ENCODE measurements at places on chromosomes 2 and 18.

- DNase-seq: no peak
Measured at GRCh38 chr18:31246460-31246859, 71.5 kb upstream of the DSG1 start.

GRCh38 chr18:48845174-48845573 lies 105.6 kb downstream of the SMAD7 start:
- no peak for DNase-seq

- DNase-seq: peak; percentile 58
Measured at GRCh38 chr2:85865539-85866164, 23.1 kb downstream of the ST3GAL5 start.

GRCh38 chr2:19649785-19650380 lies 251.9 kb downstream of the TTC32 start:
- peak; percentile 100 for DNase-seq

GRCh38 chr2:102615620-102616436 lies 3.5 kb upstream of the SLC9A2 start:
- DNase-seq: peak; percentile 75

- no peak for DNase-seq
Measured at GRCh38 chr2:235945608-235946140, 222.5 kb downstream of the GBX2 start.

DNA sequence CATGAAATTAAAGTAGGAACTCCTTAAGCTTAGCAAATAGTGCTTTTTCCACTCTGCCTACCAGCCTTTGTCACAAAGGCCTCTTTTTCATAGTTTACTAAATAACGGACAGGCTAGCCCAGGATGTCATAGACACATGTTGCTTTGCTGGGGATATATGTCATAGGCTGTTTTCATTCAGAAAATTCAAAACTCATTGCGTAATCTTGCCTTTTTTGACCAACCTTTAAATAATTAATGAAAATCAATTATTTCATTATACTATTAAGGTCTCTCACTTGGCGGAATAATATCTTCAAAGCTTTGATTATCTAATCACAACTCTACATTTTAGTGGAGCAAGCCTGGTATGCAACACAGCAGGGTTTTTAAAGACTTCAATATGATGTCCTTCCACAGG lies 1245.7 kb upstream of the LRRTM1 start:
- DNase-seq: no peak

DNA sequence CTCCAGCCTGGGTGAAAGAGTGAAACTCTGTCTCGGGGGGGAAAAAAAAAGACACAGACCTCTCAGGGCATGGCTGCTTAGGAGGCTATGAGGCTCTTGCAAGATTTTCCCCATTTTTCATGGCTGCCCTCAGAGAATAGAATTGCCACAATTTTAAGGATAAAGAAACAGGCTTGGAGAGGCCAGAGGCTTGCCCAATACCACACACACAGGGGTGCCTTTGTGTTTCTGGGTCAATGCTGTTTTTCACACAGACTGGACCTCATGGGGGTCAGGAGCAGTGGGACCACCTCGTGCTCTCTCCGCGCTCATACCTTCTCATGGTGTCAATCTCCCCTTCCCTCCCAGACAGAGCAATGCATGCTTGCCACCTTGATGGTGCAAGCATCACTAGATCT lies 65.4 kb upstream of the ST3GAL5 start:
- DNase-seq: no peak

DNA sequence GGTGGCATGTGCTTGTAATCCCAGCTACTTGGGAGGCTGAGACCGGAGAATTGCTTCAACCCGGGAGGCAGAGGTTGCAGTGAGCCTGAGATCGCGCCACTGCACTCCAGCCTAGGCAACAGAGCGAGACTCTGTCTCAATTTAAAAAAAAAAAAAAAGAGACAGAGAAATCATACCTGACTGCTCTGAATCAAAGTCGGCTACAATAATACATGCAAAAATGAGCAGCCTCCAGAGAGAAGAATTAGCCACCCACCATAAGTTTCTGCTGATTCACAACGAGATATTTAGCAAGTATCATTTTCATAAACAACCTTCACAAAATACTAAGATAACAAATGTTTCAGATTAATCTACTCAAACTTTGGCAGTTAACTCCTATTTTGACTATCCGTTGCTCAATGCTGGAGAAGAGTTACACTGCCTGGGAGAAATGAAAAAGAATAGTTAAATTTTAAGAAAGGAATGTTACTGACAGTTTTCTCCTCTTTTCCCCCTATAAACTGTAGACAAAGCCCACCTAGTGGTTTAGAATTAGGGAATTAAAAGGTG lies 1.5 kb downstream of the OSBPL1A start:
- peak; percentile 58 for DNase-seq

GRCh38 chr2:29496198-29496597 lies 381.0 kb downstream of the CLIP4 start:
- no peak for DNase-seq

GRCh38 chr2:183950673-183951072 lies 647.7 kb upstream of the ZNF804A start:
- no peak for DNase-seq

- no peak for DNase-seq
Measured at GRCh38 chr2:101734505-101735165, 37.1 kb downstream of the MAP4K4 start.

DNA sequence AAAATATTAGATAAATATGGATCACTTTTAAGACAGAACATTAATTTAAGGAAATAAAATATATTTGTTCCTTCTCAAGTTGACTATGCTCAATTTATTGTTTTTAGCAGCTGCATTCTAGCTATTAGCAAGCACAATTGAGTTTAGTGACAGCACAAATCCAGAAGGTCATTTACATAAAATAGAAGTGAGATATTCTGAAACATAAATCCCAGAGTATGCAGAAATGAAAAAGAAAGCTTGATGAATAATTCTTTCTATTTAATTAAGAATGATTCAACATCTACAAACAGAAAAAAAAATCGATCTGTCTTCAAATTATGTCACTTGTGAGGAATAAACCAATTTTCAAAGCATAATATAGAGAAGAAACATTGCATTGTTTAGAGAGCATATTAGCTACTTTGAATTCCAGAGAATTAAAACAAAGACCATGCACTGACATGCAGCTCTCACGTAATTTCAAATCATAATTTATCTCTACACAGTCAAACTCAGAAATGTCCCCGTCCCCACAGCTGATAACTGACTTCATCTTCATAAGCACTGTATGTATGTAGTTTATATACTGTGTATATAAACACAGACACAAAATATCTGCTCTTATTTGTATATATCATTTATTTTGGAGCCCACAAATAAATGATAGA lies 458.4 kb downstream of the TMX3 start:
- no peak for DNase-seq

DNA sequence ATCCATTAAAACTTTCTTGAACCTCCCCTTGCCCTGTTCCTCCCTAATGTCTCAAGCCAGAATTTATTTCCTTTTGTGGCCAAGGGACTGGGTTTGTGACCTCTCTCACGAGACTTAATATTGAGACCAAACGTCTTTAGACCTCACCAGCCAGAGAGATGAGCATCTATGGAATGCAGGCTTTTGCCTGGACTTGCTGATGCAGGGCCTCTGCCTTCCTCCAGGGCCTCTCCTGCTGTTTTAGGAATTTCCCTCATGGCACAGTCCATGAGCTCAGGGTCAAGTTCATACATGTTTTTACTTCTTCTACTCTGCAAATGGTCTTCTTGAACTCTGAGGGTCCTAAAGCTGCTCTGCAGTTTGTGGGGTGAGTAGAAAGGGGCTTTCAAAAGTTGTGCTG lies 22.3 kb downstream of the IL1B start:
- peak; percentile 55 for DNase-seq

GRCh38 chr2:24435391-24436316 lies 55.4 kb upstream of the NCOA1 start:
- peak; percentile 68 for DNase-seq

GRCh38 chr2:113276761-113277425 lies 1.8 kb downstream of the PAX8 start:
- DNase-seq: no peak

- DNase-seq: no peak
Measured at GRCh38 chr18:74186661-74187060, 38.3 kb downstream of the TIMM21 start.

- no peak for DNase-seq
Measured at GRCh38 chr2:233063269-233063975, 3.3 kb downstream of the INPP5D start.

- peak; percentile 91 for DNase-seq
Measured at GRCh38 chr2:9179572-9180201, 26.9 kb upstream of the ASAP2 start.

DNA sequence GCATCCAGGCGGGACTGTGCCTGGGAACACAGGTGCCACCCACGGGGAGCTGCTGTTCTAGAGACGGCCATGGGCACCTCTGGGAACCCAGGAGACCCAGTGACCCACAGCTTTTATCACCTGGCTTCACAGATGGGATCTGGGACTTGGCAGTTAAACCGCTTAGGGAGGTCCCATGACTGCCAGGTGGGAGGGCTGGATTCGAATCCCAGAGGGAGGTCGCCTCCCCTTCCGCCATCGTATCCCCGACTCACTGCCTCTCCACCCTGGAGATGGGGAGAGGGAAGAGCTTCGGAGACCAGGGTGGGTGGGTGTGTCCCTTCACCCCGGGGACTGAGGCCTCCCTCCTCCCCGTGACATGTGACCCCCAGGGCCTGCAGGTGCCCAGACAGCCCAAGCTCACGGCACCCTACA lies 169.4 kb downstream of the RTP5 start:
- no peak for DNase-seq

DNA sequence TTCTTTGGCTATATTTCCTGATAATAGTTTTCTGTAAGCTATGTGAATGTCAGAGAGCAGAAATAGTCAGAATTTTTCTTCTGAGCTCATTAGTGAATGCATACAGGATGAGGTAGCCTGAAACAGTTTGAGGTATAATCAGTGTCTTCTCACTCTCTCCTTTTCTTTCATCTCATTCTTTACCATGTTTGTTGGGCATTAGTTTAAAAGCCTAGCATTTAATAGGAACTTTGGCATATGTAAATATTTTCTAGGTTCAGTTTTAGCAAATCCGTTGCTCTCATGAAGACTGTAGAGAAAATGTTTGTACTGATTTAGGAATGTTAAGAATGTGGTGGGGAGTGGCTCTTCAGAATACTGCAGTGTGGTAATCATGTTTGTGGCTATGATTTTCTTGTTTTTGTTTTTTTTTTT lies 119.4 kb downstream of the PARD3B start:
- DNase-seq: peak; percentile 84

DNA sequence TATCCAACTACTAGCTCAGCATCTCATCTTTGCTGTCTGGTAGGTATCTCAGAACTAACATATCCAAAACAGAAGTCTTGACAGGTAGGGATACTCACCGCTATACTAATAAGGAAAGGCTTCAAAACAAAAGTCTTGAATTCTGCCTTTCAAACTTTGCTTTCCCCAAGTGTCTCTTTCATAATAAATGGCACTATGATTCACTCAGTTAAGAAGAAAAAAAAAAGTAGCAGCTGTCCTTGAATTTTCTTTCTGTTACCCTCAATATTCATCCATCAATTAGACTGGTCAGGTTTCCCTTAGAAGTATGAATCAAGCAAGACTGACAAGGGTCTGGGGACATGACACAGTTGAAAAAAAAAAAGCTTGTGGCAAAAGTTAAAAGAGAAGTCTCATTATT lies 175.1 kb downstream of the GULP1 start:
- DNase-seq: no peak

- DNase-seq: no peak
Measured at GRCh38 chr18:52596748-52597435, 256.9 kb downstream of the DCC start.

GRCh38 chr18:61348230-61348629 lies 15.0 kb downstream of the CDH20 start:
- DNase-seq: peak; percentile 64

DNA sequence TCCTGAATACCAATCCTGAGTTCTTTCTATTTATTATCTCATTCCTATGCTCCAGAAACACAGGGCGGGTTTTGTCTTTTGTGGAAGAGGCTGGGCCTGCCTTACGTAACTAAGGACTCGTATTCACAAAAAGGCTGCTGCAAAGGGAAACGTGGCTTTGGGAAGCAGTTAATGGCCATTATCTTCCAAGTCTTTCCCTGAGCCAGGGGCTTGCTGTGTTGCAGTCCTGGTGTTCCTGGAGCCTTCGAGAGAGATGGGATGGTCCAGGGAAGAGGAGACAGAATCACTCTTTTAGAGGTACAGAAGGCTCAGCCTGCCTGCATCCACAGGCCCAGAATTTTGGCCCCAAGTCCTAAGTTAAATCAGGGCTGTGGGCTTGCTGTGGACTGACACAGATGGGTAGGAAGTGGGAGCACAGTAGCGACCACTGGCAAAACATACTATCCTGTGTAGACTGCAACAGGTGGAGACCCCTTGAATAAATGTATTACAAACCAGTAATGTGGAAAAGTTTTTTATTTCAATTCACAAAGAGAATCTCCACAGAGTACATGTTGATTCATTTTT lies 139.4 kb upstream of the ST6GAL2 start:
- no peak for DNase-seq

DNA sequence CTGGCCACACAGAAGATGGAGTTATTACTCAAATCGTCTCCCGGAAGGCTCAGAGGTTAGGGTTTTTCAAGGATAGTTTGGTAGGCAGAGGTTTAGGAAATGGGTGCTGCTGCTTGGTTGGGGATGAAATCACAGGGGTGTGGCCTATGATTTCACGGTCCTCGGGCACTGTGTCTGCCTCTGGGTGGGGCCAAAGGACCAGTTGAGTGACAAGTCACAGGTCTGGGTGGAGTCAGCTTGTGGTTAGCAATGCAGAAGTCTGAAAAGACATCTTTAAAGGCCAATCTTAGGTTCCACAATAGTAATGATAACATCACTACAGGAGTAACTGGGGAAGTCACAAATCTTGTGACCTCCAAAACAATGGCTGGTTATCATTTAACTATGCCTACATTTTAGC lies 387.8 kb downstream of the ZNF521 start:
- no peak for DNase-seq

GRCh38 chr2:105446501-105446900 lies 47.6 kb upstream of the FHL2 start:
- no peak for DNase-seq

- DNase-seq: no peak
Measured at GRCh38 chr18:3111523-3112240, 98.7 kb upstream of the LPIN2 start.

DNA sequence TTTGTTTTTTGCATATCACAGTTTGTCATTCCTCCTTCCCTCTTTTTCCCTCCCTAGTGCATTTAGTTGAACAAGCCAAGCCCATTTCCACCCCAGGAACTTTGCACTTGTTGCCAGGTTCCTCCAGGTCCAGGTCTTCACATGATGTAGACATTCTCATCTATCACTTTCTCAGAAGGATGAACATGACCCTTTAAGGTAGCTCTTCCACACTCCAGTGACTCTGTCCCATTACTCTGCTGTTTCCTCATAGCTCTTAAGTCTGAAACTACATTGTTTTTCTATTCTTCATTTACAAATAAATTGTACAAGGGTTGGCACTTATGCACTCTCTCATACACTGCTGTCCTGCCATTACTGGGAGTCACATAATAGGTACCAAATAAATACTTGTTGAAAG lies 6.1 kb downstream of the KYNU start:
- DNase-seq: no peak

DNA sequence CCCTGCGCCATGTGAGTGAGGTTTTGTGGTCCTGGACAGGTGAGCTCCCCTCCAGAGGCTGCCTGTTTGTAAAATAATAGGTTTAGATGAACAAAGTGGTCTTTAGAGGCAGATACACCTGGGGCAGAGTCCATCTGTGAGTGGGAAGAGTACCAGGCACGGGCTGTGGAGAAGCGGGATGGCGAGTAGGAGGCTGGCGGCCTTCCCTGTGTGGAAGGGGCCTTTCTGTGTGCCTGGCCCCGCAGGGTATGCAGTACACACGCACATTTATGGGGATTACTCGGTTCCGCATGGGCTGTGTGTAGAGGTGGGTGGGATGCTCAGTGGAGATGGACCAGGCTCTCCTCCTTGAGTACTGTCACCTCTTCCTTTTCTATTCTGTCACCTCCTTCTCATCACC lies 64.1 kb downstream of the AGAP1 start:
- no peak for DNase-seq

- peak; percentile 96 for DNase-seq
Measured at GRCh38 chr2:85924522-85924921, 35.7 kb upstream of the ST3GAL5 start.

All from iris pigment epithelial cell (primary cell).